ENCODE measurements at places on chromosomes 7 and 10.

DNA sequence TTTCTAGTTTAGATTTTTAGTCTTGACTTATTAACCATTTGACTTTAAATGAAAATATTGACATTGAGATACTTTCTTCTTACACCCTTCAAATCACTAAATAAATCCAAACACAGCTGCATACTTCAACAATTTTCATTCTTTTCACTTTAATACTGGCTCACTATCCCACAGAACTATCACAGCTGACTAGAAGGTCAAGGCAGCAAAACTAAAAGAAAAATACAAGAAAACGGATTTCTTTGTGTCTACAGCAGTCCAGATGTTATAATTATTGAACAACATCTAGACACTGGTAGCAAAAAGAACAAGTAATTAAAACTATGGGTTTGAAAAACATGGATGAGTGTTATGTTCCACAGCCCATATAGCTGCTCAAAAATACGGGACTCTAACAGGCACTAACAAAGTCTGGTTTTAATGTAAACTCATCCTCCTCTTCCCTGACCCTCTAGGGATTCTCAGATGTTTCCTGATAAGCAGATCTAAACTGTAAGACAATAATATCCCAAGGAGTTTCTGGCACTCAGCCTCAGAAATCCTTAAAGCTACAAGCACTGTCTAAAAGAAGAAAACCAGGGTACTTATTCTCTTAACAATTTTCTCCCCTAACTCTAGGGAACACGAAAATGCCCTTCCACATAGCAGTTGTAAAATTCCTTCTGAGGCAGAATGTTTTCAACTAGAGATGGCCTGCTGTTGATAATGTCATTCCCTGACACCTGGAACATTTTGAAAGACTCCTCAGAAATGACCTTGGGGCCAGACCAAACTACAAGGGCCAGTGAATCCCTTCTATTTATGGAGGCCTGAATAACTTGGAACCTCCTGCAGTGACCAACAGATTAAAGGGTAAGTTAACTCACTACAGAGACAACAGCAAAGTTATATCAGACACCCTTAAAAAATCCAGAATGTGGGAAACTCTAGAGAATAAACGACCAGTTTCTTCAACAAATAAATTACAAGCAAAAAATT lies 12.8 kb downstream of the DNMBP start:
- no peaks in the 10 kb centered on the region for H3K36me3 ChIP-seq
- no peak overlapping the region for H3K4me3 ChIP-seq
- H3K4me1 ChIP-seq, result no peaks in the 10 kb centered on the region
- no peaks in the 10 kb centered on the region for H3K27me3 ChIP-seq

GRCh38 chr7:138499340-138499739 lies 39.3 kb downstream of the TRIM24 start:
- no peak overlapping the region for H3K27ac ChIP-seq
- H3K36me3 ChIP-seq, result peaks cover 16% of the 10 kb centered on the region
- DNase-seq, result no peak
- no peaks in the 10 kb centered on the region for H3K27me3 ChIP-seq
- H3K4me1 ChIP-seq, result no peaks in the 10 kb centered on the region
- no peak overlapping the region for H3K4me3 ChIP-seq

DNA sequence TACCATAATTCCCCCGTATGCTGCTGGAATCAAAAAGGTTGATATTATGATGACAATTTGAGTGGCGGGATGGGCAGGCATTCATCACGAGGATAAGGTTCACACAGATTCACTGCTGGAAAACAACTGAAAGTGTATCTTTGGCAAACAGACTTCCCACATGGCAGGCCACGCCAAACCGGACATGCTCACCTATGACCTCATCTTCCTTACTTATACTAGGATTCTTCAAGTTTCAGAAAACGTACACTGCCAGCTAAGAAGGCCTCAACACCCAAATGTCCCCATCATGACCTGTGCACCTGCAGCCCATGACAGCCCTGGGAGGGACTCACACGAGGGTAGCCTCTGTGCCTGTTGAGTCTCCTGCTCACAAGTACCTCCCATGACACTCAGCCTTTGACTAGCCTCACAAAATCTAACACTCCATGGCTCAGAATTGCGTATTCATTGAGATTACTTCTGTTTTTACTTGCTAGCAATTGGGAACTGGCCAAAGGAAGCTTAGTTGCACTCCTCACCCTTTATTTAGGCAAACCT lies 259.0 kb upstream of the GHITM start:
- no peaks in the 10 kb centered on the region for H3K36me3 ChIP-seq
- H3K4me3 ChIP-seq, result no peak overlapping the region
- H3K4me1 ChIP-seq, result no peaks in the 10 kb centered on the region
- no peak overlapping the region for H3K27ac ChIP-seq
- DNase-seq, result no peak

DNA sequence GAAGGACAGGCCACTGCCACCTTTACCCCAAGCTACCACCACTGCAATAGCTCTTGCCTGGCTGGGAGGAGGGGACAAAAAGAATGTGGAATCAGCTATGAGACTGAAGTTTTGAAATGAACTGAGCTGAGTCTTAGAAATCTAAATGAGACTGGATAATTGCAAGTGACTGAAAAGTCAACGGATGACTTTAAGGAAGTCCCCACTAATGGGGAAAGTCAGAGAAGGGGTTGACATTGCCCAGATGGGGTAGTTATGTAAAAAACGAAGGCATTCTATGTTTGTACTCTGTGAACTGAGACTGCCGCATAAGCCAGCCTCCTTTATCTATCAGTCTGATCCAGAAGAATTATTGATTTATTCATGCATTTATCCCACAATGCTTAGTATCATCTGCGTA lies 67.2 kb downstream of the RBM20 start:
- no peak overlapping the region for H3K27ac ChIP-seq
- no peaks in the 10 kb centered on the region for H3K4me1 ChIP-seq
- no peaks in the 10 kb centered on the region for H3K27me3 ChIP-seq
- DNase-seq, result no peak
- no peaks in the 10 kb centered on the region for H3K36me3 ChIP-seq
- H3K4me3 ChIP-seq, result no peak overlapping the region

DNA sequence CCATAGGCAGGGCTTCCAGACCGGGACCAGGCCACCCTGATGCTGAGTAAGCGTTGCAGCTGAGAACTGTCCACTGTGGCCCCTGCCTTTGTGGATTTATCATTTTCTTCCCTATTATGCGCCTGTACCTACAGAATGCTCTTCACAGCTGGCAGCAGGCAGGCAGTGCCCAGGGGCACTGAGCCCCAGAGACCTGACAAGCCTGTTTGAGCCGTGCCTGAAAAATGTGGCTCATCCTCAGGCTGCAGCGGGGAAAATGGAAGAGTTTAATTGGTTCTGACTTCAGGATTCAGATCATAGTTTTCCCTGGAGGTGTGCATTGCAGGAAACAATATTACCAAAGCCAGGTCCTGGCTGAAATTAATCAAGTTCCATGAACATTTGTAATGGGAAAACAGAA lies 200.2 kb downstream of the ZNF438 start:
- no peak overlapping the region for H3K27ac ChIP-seq
- H3K36me3 ChIP-seq, result no peaks in the 10 kb centered on the region
- H3K4me3 ChIP-seq, result no peak overlapping the region
- no peak for DNase-seq

DNA sequence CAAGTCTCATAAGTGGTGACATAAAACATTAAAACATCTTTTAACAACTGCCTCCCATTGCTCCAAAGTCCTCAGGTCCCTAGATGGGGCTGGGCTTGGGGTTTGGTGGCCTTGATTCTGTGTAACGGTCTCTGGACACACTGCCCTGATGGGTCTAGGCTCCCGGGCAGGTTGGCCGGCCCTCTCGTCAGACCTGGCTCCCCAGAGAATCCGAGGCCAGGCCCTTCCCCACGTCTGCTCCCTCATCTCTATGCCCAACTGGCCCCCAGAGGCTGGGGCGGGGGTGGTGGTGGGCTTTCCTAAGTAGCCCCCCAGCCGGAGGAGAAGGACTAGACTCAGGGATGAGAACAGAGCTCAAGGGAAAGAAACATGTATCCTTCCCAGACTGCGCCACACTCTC lies 31.5 kb upstream of the EFCAB10 start:
- peaks cover 49% of the 10 kb centered on the region for H3K36me3 ChIP-seq
- H3K4me3 ChIP-seq, result no peak overlapping the region
- DNase-seq, result no peak
- no peaks in the 10 kb centered on the region for H3K4me1 ChIP-seq

DNA sequence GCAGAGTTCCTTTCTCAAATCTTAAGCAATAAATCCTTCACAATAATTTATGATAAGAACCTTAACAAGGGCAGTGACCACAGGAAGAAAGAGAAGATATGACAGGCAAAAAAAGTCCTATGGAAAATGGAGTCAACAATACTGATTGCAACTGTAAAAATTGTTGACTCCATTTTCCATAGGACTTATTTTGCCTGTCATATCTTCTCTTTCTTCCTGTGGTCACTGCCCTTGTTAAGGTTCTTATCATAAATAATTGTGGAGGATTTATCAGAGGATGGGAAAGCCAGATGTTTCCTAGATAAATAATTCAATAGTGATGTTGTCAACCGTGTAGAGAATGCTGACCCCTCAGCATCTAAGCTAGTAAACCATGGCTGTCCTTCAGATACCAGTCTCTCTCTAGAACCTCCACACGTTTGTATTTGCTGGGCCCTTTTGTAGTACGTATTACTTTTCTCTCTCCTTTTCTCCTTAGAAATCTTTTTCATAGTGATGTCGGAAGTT lies 172.6 kb upstream of the BET1 start:
- no peaks in the 10 kb centered on the region for H3K4me1 ChIP-seq
- no peak overlapping the region for H3K27ac ChIP-seq
- H3K4me3 ChIP-seq, result no peak overlapping the region
- H3K36me3 ChIP-seq, result no peaks in the 10 kb centered on the region
- H3K27me3 ChIP-seq, result no peaks in the 10 kb centered on the region

DNA sequence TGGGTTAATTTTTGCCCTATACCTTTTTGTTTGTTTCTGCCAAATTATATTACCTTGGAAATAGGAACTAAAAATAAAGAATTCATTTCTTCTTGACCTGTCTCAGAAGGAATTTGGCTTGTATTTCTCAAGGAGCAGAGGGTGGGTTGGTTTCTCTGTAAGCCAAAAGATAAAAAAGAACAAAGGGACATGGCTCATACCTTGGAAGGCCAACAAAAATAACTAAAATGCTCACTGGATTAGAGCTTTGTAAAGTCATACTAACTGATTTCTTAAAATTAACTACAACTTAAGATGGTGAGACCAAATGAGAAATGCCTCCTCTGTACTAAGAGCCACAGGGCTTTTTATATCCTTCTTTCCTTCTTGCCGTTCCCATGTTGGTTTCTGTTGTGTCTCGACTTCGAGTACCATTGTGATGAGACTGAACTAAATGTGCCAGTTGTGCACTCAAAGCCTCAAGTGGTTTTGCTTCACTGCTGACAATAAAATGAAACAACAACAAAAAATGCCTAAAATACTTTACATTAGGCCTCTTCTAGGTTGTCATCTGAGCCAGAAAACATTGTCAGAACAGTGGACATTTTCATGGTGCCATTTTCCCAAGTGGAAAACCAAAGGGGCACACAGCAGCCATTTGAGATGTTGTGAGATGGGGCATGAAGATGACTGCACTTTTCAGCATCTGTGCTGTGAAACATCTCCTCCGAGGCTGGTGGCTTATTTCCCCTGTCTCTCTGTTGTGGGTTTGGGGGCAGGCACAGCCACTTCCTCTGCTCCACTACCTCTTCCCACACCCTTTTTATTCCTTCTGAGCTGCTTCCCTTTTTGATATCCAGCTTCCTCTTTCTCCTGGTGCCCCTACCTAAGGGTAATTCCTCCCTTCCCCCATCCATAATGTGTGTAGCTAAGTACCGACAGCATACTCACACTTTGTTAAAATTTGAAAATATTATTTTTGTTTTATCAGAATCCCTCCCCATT lies 51.8 kb upstream of the AGR3 start:
- no peaks in the 10 kb centered on the region for H3K4me1 ChIP-seq
- no peaks in the 10 kb centered on the region for H3K27me3 ChIP-seq

DNA sequence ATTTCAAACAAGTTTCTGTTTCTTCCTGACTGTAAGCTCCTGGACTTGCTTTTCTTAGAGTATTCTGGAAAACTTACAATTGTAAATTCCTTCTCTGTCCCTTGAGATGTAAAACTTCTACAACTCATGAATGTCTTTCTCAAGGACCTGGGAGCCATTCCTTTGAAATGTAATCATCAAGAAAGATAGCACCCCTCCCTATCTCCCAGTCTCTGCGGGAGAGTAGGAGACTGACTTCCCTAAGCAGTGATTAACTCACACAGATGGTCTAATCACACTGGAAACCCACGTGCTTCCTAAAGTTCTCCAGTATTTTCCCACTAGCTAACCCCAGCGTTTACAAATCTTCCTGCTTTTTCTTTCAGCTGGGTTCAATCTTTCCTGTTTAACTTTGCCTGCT lies 549.4 kb downstream of the SORCS1 start:
- no peaks in the 10 kb centered on the region for H3K4me1 ChIP-seq
- no peak for DNase-seq
- no peak overlapping the region for H3K27ac ChIP-seq
- H3K36me3 ChIP-seq, result no peaks in the 10 kb centered on the region

DNA sequence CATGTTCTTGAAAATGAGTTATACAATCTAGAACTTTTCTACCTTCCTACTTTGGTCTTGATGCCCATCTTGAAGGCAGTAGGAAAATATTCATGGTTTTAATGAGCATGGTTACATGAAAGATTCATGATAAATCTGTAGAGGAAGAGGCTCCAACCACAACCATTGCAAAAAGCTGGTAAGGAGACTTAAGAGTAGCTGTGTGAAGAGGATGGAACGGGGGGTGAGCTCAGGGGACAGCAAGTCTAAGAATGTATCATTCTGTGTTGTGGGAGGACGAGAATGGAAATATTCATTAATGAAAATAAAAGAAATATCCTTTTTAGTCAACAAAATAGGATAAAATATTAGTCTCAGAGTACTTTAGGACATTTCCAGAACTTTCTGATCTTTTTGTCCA lies 81.1 kb downstream of the BMPER start:
- no peaks in the 10 kb centered on the region for H3K36me3 ChIP-seq
- no peaks in the 10 kb centered on the region for H3K4me1 ChIP-seq
- H3K27ac ChIP-seq, result no peak overlapping the region

- H3K27me3 ChIP-seq, result no peaks in the 10 kb centered on the region
- no peak overlapping the region for H3K4me3 ChIP-seq
- no peak overlapping the region for H3K27ac ChIP-seq
- H3K36me3 ChIP-seq, result no peaks in the 10 kb centered on the region
- no peaks in the 10 kb centered on the region for H3K4me1 ChIP-seq
- no peak for DNase-seq
Measured at GRCh38 chr10:7606951-7607404, 59.8 kb downstream of the ITIH5 start.
